CD4-positive, alpha-beta memory T cell (primary cell): ENCODE measurements at places on chromosomes 4 and X. TPM values are rescaled to one million over a fixed set of nuclear protein-coding genes. Genes with fewer than 3 reads are reported as not detected.

- H3K27me3 ChIP-seq = no peaks in the 10 kb centered on the region
- no peaks in the 10 kb centered on the region for H3K36me3 ChIP-seq
- H3K27ac ChIP-seq = no peak overlapping the region
- no peak overlapping the region for H3K4me3 ChIP-seq
- H3K4me1 ChIP-seq = no peaks in the 10 kb centered on the region
These were observed 857.9 kb upstream of the HTR2C start for GRCh38 chrX:113726009-113726408.

GRCh38 chrX:21831496-21831895 lies 7.9 kb upstream of the MBTPS2 start:
- H3K4me1 ChIP-seq = no peaks in the 10 kb centered on the region
- H3K27ac ChIP-seq = no peak overlapping the region
- no peak for DNase-seq
- H3K36me3 ChIP-seq = no peaks in the 10 kb centered on the region
- no peak overlapping the region for H3K4me3 ChIP-seq

Gene IGSF1
- total RNA-seq = not detected

Gene BOD1L1
- total RNA-seq = 67.8 TPM
